ENCODE measurements at places on chromosomes 1 and 21.

DNA sequence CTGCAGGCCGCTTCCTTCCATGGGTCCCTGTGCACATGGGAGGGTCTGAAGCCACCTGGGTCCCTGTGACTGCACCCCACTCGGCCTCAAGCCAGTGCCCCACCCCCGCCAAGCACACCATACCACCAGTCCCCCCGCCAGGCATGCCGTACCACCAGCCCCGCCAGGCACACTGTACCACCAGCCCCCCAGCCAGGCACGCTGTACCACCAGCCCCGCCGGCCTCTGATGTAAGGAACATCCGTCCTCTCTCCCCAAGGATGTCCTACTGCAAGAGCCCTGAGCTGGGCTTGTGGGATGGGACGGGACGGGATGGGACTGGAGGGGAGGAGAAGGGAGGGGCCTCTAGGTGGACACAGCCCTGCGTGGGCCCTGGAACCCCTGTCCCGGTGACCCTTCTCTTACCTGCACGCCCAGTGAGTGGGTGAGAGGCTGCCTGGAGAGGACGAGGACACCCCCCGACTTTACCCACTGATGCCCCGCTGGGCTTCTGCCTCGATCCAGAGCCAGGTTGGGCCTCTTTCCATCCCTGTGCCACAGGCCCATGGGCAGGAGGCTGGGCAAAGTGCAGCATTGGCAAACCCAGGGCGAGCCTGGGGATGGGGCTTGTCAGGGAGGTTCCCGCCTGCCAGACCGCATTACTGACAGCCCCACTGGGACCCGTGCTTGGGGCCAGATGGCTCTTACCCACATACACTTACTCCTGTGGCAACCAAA is 40.8 kb upstream of the COL6A1 start:
- DNase-seq: no peak

DNA sequence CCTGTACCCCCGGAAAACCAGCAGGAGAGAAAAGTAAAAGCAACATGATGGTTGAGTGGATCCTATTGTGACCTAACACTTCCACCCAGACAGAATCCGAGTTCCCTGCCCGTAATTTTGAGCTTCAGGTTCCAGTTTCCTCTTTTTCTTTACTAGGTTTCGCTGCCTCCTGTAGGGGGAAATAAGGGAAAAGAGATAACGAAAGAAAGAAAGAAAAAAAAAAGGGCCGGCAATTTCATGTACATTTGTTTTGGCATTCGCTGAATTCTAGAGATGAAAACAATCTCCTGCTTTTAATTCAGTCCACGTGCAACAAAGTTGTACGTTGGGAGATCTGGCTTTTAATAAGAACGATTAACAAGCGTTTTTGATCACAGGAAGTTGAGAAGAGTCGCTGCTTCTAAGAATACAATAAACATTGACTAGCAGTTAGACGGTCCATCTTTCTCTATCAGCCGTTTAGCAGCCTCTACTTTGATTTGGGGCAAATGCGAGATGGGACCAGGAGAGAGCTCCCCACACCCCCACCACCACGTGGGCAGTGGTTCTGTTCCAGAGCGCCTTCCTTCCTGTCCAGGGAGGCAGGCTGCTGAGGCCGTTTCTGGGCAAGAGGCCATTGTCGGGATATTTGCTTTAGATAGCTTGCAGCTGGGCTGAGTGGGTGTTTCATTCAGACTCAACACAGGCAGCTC is 155.9 kb upstream of the RUNX1 start:
- DNase-seq: no peak

GRCh38 chr1:222818171-222818570 is 3.3 kb downstream of the DISP1 start:
- no peak for DNase-seq

DNA sequence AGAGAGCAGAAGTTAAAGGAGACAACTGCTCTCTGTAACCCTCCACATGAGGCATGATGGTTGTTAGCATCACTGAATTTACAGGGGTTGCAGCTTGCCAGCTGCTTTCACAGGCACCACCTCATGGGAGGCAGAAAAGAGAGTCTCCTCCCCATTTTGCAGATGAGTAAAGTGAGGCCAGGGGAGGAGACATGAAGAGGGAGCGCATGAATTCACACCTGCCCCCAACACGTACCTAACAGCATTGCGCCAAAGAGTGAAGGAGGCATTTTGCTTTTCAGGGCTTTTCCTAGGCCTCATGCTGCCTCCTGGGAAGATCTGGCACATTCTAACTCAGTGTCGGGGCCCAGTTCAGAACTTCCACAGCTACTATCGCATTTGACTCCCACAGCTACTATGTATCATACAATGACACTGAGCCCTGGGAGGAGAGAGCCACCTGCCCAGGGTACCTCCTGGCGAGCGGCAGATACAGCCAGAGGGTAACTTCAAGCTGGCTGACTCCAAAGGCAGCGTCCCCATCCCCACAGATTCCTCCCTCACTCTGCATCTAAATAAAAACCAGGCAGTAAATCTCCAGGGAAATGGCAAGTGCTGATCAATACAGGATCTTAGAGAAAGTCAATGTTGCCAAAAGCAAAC is 34.0 kb downstream of the GLIS1 start:
- DNase-seq: no peak

DNA sequence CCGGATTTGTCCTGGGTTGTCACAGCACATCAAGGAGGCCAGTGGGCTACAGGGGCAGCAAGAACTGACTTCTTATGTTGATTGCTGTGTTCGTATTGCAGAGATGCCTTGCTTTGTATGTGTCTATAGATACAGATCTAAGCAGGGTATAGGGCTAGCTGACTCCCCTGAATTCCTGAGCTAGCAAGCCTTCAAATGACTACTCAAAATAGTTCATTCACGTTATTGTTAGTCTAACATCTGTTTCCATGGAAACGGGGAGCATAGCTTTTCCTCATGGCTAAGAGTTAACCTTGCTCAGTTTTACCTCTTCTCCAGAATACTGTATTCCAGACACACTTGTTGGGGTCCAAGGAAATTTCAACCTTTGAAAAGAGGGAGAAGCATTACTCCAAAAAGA is 24.1 kb downstream of the TRIM45 start:
- DNase-seq: no peak

DNA sequence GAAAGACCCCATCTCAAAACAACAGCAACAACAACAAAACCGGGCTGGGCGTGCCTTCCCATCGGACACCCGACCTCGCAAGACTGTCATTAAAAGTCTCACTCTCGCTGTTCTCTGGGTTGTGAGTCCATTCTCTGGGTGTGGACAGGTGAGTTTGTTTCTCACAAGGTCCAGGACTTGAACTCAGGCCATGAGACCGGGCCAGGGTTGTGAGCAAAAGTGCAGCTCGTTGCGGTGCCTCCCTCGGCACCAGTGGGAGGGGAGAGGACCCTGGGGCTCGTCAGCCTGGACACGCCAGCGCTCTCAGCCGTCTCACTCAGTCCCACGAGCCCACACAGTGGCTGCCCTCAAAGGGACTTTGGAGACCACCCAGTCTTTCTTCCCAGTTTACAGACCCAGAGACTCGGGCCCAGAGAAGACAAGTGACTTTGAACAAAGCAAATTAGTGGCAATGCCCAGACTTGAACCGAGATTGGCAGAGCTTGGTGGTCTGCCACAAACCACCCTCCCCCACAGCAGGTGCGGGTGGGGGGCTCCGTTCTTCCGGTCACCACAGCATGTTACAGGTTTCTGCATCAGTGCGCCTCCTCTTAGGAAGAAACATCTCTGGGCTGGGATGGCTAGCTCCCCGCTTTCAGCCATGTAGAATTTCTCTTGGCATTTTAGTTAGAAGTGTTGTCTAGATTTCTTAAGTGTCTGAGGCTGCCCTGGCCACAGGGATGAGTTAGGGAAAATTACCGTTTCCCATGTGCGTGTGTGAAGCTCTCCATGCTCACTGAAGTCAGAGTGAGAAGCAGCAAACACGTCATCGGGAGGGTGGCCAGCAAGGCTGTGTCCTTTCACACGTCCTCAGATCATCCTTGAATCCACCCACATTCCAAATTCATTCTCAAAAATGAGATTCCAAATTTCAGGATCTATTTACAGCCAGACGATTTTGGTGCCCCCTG is 28.3 kb downstream of the LRRC3 start:
- no peak for DNase-seq

- DNase-seq: no peak
These were observed 8.5 kb downstream of the CHML start for GRCh38 chr1:241631674-241632073.

DNA sequence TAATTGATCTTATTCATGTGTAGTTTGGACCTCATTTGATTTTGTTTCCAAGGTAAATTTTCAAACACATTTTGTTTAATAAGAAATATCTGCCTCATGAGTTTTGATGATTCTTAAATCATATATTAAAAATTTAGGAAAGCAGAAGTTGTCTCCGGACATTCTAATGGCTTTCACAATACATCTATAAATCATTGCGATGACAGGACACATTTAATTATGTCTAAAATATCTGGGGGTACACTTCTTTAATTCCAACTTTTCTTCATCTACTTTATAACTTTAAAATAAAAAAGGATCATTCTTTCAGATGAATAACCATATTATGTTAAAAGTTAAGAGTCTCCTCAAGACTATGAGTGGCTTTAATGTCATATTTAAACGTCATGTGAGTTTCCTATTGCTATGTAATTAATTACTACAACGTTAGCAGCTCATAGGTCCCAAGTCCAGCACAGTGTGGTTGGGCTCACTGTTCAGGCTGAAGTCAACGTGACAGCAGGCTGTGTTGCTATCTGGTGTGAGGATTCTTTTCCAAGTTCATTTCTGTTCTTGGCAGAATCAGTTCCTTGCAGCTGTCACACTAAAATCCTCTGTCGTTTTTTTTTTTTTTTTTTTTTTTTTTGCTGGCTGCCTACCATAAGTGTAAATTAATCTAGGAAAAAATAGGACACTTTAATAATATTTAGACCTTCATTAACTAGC is 893.5 kb downstream of the LTN1 start:
- no peak for DNase-seq

GRCh38 chr1:205001162-205001561 is 41.9 kb upstream of the CNTN2 start:
- DNase-seq: no peak

GRCh38 chr1:119361620-119362344 is 6.8 kb upstream of the HAO2 start:
- no peak for DNase-seq

DNA sequence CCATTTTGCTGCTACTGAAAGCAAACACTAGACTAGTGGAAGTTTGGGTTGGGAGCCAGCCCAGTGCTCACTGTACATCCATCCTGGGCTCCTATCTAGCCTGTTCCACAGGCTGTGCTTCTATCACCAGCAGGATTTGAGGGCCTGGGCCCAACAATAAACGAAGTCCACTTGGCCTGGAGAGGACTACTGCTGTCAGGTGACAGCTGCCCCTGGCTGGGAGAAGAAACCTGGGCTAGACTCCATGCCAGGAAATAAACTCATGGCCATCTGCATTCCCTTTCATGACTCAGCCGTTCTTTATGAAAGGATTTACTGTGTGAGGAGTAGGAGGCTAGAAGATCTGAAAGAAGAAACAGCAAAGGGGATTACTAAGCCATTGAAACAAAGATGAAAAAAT is 35.5 kb downstream of the COLGALT2 start:
- no peak for DNase-seq

DNA sequence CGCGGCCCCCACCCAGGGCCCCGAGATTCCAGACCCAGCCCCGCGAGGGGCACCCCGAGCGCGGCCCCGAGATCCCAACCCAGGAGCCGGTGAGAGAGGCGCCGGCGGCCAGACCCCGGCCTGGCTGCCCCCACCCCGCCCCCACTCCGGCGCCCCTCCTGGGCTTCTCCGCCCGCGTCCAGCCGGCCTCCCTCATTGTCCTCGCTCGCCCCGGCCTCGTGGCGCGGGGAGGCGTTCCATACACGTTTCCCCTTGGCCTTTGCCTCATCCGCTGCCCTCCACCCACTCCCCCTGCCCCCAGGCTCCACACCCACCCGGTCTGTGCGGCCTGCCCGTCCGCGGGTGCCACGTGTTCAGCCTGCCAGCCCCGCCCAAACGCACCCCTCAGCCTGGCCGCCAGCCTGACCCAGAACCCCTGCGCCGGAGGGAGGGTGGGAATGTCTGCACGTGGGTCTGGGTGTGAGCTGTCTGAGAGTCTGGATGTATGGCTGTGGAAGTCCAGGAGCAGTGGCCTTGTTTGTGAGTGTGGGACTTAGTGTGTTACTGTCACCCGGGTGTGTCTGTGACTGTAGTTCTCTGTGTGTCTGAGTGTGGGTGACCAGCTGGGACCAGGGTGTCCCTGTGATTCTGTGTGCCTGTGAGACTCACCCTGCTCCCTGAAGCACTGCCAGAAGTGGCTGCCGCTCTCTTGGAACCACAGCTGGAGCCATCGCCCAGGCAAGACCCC is 681 bp downstream of the B4GALT2 start:
- DNase-seq: no peak

DNA sequence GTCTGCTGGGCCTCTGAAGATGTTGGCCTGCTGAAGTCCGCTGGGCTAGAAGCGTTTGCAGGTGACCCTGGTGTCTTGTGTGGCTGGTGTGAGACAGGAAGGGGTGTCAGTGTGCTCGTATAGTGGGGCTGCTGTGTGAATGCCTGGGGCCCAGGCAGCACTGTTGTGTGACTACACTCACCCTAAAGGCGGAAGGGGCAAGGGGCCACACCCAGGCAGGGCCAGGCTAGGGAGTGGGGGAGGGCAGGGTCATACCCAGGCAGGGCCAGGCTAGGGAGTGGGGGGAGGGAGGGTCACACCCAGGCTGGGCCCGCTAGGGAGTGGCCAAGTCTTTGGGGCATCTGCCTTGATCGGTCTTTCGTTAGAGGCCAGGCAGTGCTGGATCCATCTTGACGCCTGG is 25.0 kb downstream of the PDXK start:
- DNase-seq: no peak

GRCh38 chr1:20665726-20666125 is 4.6 kb upstream of the DDOST start:
- DNase-seq: no peak
